Stimulated activated naive CD8-positive, alpha-beta T cell treated with anti-CD3 and anti-CD28 coated beads, Interleukin-15, Interleukin-2, amounts not matched to agents 100 U/mL and 50 U/mL, for 24 hours (primary cell): ENCODE measurements at places on chromosomes 3 and 15.

DNA sequence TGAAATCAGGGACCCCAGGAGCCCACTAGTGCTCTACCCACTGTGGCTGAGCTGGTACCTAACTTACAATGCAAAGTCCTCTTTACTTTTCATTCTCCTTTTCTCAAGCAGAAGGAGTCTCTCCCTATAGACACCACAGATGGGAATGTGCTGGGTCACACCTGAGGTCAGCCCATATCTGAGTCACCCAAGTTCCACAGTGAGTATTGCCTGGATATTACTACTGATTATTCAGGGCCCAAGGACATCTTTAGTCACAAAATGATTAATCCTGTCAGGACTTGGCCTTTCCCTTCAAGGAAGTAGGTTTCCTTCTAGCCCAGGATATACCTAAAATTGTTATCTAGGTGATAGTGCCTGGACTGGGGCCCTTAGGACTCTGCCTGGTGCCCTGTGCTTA, 1305.2 kb downstream of the SI start:
- no peak for DNase-seq

- no peak for DNase-seq
These were observed 313.4 kb upstream of the NECTIN3 start for GRCh38 chr3:110758208-110758607.

GRCh38 chr15:42285034-42285433, 11.8 kb upstream of the TMEM87A start:
- no peak for DNase-seq

DNA sequence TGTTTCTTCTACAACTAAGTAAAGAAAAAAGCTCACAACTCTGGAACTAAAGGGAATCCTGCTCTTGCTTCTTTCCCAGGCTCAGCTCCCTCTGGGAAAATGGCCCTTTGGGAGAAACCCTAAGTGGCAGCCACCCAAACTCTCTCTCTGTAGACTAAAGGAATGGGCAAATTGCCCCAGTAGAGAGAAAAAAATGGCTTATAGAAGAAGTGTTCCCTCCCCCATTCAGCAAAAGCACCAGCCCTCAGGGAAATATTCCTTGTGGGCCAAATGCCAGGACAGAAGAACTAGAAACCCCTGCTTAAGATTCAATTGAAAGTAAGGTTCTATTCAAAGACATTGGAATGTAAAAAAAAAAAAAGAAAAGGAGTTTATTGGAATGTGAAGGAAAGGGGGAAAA, 603.7 kb upstream of the ALCAM start:
- DNase-seq, result no peak

GRCh38 chr3:174062923-174063322, 665.4 kb downstream of the NLGN1 start:
- DNase-seq, result no peak

GRCh38 chr3:153319705-153320554, 157.9 kb downstream of the RAP2B start:
- DNase-seq, result no peak

DNA sequence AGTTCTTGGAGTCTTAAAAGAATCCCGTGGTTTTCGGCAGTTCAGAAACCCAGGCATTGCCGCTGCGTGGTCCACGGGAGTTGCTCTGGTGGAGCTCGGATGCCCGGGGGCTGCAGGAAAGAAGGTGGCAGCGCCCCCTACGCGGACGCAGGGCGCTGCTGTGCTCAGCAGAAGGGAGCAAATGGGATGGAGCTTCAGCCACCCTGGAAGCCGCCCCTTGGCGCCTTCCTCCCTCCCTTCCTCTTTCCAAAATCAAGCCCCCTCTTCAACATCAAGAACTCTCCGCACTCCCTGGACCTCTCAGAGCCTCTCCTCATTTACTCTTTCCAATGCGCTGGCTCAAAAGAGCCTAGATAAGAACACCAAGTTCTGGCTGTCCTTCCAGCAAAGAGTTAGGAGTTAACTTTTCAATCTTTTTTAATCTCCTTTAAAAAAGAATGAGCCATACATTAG, 880 bp upstream of the CHRNA7 start:
- DNase-seq, result peak; percentile 10
